Stimulated activated CD4-positive, alpha-beta T cell treated with anti-CD3 and anti-CD28 coated beads, Interleukin-2, amount 100 ng/mL, for 4 hours (primary cell): ENCODE measurements at places on chromosomes 7 and 10.
A peak's percentile ranks its signal among the peaks of the same experiment; 100 is the strongest.

GRCh38 chr10:27252267-27253000 is 11.8 kb upstream of the ACBD5 start:
- DNase-seq: peak; percentile 76

DNA sequence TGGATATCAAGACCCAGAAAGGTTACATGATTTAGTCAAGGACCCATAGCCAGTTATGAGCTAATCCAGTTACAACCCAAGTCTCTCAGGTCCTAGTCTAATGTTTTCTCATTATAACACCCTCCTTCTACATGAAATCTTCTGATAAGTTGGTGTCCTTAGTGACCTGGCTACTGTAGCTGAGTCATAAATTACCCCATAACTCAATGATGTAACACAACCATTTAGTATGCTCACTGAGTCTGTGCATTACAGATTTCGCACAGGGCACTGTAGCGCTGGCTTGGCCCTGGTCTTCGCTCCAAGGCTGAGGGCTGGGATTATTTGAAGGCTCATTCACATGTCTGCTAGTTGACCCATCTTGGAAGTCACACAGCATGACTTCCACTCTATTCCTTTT is 36.0 kb upstream of the GLCCI1 start:
- no peak for DNase-seq

- no peak for DNase-seq
Observed at GRCh38 chr7:156722043-156722826, 81.7 kb downstream of the RNF32 start.

- no peak for DNase-seq
Observed at GRCh38 chr7:158933468-158934139, 77.2 kb downstream of the DYNC2I1 start.

GRCh38 chr7:45910855-45911254 is 10.2 kb downstream of the IGFBP3 start:
- DNase-seq: no peak

DNA sequence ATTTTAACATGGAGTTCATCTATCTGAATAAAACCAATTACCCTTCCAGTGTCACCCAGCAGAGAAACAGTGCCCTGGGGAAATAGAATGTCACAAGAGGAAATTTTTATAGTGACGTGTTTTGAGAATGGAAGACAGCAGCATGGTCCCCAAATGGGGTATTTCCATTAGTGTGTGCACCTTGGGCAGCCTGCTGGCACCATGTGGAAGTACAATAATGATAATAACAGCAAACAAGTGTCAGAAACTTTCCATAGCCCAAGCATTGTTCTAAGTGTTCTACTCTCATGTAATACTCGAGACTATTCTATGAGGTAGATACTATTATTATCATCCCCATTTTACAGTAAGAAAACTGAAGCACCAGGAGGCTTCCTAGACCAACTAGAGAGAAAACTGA is 2.2 kb upstream of the PDE1C start:
- no peak for DNase-seq

DNA sequence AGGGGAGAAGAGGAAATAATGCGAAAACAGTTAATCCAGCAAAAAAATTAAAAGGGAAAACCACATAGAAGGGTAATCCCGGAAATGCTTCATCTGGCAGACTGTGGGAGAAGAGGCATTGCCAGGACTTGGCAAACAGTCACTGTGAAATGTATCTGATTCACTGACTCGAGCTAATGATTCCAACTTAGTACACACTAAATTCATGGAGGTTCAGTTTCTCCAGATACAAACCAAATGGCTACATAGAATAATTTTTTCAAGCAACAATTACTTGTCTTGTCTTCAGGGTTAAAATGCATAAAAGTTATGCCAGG is 36.4 kb downstream of the GDI2 start:
- no peak for DNase-seq

DNA sequence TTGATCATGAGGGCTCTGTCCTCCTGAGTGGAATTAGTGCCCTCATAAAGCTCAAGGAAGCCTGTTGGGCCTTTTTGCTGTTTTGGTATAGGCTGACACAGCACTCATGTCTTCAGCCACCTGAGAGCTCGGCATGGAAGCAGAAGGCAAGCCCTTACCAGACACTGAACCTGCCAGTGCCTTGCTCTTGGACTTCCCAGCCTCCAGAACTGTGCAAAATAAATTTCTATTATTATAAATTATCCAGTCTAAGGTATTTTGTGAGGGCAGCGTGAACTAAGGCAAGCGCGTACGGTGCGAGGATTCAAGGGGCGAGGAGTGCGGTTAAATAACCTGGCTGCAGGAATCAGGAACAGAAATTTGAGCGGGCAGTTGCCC is 281.5 kb upstream of the LYZL1 start:
- no peak for DNase-seq

GRCh38 chr7:137890449-137890921 is 43.7 kb upstream of the DGKI start:
- DNase-seq: no peak

GRCh38 chr7:76396864-76397263 is 12.6 kb downstream of the SSC4D start:
- no peak for DNase-seq

DNA sequence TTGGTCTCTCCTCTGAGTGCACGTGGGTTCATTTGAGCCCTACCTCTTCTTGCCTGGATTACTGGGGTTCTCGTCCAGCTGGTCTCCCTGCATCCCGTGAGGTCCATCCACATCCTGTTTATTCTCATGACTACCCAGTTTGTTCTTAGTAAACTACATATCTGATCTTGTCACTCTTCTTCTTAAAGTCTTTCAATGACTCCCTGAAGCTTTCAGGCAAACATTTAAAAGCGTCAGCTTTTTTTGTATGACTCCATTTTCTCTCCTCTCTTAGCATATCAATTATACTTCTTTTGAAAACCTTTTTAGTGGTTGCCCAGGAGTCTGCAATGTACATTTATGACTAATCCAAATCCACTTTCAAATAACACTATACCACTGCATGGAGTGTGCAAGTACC is 7.5 kb downstream of the SFXN2 start:
- DNase-seq: no peak

DNA sequence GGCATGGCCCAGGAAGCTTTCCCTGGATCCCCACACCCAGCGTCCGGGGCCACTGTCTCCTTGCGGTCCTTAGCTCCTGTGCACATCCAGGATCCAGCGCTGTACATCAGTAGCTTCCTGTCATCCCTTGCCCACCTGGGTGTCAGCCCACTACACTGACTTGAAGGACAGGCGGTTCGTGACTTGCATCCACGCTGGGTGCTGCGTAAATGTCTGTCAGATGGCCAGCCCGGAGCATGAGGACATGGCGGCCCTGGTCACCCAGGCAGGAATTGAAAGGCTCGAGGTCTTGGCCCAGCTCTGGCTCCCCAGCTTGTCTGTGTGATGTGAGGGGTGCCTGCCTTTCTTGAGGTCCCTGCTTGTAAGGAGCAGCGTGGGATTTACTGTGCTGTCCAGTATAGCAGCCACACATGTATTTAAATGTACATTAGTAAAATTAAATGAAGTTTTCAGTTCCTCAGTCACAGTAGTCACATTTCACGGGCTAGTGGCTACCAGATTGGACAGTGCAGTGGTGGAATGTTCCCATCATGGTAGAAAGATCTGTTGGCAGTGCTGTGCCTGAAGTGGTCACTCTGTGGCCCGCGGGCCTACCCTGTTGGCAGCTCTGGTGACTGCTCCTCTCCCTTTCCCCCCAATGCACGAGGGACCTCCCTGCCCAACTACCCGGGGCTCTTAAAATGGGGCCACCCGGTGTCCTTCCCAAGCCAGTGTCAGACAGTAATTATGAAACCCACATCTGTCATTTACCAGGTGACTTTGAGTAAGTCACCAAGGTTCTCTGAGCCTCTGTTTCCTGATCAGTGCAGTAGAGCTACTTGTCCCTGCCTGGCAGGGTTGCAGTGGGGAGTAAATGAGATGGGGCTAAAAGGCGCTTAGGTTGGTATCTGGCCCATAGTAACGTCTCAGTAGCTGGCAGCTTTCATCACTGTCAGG is 97.8 kb upstream of the PPIF start:
- no peak for DNase-seq

DNA sequence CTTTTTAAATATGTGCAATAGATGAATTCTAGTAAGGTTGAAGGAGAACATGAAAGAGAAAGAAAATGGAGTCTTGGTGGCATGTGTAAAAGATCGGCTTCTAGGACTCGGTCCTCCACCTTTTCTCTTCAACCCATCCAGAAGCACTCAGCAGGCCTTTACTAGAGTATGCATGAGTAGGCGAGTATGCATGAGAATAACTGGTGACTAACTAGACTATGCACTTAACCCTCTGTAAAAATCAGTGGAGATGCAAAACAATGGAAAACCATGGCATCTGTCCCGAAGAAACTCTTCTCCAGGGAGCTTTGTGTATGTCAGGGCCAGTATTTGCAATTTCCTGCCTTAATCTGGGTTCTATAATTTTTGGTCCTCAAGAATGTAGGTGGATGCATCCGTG is 40.0 kb upstream of the GRB10 start:
- DNase-seq: no peak

DNA sequence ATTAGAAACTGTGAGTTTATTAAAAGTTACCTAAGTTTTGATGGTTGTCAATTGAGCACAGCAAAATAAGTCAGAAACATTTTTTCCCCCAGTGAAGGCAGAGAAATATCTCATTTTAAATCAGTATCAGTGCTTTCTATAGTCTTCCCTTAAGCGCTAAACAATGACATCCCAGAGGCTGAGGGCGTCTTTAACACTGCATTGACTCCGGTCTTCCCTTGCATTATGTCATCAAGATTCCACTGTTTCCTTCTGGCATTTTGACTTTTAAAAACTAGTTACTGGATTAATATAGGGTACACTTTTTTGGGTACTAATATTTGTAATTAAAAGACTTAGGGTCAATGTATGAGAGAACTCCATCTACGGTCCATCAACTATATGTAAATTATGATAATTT is 3.9 kb downstream of the GLUD1 start:
- no peak for DNase-seq

- DNase-seq: no peak
Observed at GRCh38 chr10:50033481-50033880, 34.3 kb upstream of the WASHC2A start.

- DNase-seq: peak; percentile 15
Observed at GRCh38 chr10:93288679-93289634, 193.2 kb downstream of the MYOF start.

DNA sequence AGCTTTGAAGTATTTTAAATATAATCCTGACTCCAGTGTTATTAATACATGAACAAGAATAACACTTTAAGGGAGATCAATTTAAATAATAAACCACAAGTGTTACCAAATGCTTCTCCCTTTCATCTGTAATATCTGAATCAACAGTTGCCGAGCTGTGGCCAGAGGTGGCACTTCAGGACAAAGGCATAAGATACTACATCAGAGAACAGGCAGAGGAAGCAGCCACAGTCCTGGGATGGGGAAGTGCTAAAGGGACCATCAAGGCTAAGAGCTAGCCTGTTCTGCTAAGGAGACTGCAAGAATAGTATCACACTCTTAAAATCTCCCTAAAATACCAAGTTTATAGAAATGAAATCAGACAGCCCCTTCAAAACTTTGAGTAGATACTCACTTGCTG is 378.2 kb upstream of the PRKCQ start:
- no peak for DNase-seq

GRCh38 chr7:19215412-19215811 is 70.2 kb upstream of the FERD3L start:
- no peak for DNase-seq

- DNase-seq: no peak
Observed at GRCh38 chr7:151256410-151257045, 8.0 kb upstream of the SMARCD3 start.

GRCh38 chr7:129851174-129851573 is 101.6 kb downstream of the UBE2H start:
- DNase-seq: no peak

GRCh38 chr10:133275684-133276092 is 980 bp downstream of the ADAM8 start:
- DNase-seq: no peak

GRCh38 chr7:156665101-156665500 is 24.5 kb downstream of the RNF32 start:
- no peak for DNase-seq

DNA sequence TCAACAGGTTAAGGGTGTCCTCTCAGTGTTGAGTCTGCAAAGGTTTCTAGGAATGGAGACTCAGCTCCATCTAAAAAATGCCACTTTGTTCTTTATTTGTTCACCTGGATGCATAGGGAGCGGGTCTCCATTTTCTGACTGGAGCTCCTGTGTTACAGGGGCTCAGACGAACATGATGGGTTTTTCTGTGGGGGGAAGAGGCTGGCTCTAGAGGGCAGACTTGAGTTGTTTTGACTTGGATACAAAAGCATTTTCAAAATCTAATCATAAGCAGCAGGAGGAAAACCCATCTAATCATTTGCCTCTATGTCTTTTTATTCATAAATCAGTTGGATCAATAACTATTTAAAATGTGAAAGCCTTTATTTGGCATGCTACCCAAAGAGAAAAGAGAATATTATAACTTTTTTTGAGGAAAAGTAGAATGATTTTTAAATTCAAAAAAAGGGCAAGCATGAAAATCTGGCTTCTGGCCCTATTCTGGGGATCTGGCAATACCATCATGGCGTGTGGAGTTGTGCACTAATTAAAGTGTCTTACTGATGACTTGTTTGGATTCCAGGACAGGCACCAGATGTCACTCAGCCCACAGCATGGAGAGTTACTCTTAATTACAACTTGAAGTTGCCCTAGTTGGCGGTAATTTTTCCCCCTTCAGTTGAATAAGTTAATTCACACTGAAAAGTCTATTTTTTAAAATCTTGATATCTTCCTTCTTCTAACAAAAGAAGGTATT is 594.9 kb downstream of the REEP3 start:
- DNase-seq: no peak

DNA sequence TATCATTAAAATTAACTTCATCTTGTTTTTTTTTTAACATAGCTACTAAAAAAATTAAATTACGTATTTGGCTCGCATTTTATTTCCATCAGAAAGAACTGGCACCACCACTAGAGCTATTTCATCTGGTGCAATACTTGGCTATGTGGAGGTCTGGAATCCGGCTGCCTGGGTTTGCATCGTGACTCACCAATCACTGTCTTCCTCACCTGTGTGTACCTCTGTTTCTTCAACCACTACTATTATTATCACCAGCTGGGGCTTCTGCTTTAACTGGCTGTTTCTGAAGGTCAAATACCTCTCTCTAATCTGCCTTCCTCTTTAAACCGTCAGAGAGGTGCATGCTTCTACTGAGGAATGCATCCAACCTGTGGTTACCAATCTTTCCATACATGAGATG is 6.5 kb downstream of the WDR91 start:
- no peak for DNase-seq

- no peak for DNase-seq
Observed at GRCh38 chr7:48077423-48077822, 11.6 kb upstream of the UPP1 start.

GRCh38 chr10:29687421-29688164 is 52.8 kb upstream of the SVIL start:
- no peak for DNase-seq

DNA sequence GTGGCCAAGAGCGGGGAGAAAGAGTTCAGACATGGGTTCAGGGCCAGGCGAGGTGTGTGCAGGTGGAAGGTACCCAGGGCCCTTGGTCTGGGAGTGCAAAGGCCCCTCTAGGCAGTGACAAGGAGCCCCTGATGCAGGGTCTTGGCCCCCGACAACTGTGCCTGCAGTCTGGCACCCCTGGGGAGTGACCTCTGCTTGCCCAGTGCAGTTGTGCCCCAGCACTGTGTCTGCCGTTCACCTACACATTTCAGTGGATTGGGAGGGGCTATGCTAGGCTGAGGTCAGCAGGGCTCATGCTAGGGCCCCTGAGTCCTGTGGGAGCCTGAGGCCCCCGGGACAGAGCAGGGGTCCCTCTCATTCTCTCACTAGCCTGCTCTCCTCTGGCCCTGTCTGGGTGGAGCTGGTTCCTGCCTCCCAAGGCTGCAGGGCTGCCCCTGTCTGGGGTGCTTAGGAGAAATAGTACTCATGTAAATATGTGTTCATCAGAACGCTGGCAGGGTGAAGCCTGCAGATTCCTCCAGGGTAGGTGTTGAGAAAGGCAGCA is 550.4 kb downstream of the TCERG1L start:
- no peak for DNase-seq
